Lower leg skin (tissue), 4 donors: ENCODE measurements at places on chromosomes 16 and 17.
A peak's percentile ranks its signal among the peaks of the same experiment; 100 is the strongest.

- DNase-seq: no peak
Observed at GRCh38 chr17:12118617-12119016, 97.9 kb downstream of the MAP2K4 start.

DNA sequence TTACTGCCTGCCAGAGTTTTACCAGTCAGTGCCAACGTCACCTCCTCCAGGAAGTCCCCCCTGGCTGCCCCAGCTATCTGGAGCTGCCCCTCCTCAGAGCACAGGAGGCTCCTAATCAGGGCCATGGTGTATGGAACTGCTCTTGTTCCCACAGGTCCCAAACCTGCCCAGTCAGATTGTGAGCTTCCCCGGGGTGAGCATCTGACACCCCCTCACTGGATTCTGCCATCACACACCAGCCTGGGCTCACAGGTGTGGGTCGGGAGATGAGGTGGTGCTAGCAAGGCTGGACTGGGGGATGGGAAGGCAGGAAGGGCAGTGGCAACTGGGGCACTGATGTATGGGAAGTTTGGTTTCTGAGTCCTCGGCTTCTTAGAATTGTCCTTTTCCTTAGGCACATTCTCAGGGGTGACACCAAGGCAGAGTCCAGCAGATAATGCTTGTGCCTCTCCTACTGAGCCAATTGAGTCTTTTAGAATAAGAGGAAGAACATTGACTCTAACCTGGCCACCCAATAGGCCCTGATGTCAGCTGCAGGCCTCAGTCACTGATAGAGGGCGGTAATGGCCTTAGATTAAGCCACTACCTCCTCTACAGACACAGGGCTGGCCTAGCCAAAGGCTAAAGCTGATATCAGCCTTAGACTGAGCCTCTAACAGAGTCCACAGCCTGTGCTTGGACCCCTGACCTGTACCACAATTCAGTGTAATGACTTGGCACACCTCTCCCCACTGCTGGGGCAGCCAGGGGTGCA, 107.9 kb downstream of the WSCD1 start:
- peak; percentile 68 for DNase-seq

DNA sequence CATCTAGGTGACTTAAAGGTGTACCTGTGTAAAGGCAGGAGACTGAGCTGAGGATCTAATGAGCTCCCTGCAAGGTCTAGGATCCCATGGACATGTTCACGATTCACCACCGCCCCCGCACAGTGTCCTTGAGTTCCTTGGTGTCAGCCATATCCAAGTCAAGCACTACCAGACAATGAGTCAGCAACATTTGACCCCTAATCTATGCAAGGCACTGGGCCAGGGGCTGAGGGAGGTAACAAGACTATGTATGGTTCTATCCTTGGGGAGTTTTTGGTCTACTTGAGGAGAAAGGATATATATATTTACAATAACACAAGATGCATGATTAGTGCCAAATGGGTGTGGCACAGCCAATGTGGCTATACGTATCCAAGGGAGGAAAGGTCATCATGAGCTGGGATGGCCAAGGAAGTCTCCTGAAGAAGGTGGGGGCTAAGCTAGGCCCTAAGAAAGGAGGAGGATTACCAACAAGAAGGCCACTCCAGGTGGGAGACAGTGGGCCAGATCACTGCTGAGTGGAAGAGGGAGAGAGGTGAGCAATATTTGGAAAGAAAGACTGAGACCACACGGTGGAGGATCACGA, 35.0 kb downstream of the ITGB3 start:
- no peak for DNase-seq

DNA sequence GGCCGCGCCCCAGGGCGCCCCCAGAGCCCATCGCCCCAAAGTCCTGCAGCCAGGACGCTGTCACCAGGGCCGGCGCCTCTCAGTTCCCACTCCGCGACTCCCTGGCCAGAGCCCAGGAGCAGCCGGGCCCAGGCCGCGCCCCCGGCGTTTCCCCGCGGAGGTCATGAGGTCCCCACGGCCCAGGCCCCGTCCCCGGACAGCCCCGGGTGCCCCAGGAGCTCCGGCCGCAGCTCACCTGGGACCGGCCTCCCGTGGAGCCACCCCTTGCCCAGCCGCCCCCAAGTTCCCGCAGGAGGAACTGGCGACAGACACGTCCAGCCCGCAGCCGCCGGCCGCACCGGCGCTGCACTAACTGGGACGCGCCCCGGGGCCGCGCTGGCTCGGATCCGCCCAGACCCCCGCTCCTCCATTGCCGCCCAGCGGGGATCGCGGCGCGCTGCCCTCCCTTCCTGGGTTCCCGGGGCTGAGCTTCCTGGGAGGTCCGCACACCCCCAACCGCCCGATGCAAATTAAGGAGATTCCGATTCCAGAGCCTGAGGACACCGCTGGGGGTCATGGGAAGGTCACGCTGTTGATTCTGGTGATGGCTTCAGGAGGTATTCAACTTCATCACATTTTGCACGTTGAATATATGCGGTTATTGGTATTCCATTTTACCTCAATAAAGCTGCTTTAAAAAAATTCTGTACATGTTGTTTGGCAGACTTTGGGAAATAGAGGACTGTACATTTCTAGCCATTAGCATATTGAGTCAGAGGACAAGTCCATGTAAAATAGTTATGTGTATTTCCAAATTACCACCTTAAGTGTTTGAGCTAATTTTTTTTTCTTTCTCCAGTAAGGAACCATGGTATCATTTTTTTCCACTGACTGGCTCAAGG, 9.9 kb downstream of the AHSP start:
- peak; percentile 85 for DNase-seq

GRCh38 chr17:44147812-44148211, 6.1 kb downstream of the HROB start:
- DNase-seq: no peak

GRCh38 chr16:12090151-12090530, 113.6 kb downstream of the SNX29 start:
- peak; percentile 74 for DNase-seq

- DNase-seq: no peak
Observed at GRCh38 chr16:30982548-30983288, 2.3 kb upstream of the HSD3B7 start.

DNA sequence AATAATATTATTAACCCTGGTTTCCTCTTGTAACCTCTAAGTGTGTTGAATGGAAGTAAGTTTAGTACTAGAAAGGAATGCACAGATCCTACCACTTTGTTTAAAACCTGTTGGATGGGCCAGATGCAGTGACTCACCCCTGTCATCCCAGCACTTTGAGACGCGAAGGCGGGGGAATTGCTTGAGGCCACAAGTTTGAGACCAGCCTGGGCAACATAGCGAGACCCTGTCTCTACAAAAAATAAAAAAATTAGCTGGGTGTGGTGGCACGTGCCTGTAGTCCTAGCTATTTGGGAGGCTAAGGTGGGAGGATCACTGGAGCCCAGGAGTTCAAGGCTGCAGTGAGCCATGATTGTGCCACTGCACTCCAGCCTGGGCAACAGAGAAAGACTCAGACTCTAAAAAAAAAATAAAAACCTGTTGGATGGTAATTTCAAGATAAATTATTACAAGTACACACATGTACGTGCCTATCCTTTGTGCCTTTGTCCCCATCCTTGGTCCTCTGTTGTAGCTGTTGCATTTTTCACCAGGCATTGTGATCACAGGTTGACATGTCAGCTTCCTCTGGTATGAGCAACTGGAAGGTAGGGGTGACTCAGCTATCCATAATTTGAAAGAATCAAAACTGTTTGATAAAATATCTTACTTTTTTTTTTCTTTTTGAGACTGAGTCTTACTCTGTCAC, 30.7 kb upstream of the METTL9 start:
- DNase-seq: peak; percentile 68
